Cerebellum (tissue), 4 donors: ENCODE measurements at places on chromosomes 7 and 10.

GRCh38 chr10:61065051-61065450 is 121.1 kb upstream of the RHOBTB1 start:
- no peak for DNase-seq

- DNase-seq, result no peak
Measured at GRCh38 chr7:54333952-54334351, 208.2 kb upstream of the VSTM2A start.

DNA sequence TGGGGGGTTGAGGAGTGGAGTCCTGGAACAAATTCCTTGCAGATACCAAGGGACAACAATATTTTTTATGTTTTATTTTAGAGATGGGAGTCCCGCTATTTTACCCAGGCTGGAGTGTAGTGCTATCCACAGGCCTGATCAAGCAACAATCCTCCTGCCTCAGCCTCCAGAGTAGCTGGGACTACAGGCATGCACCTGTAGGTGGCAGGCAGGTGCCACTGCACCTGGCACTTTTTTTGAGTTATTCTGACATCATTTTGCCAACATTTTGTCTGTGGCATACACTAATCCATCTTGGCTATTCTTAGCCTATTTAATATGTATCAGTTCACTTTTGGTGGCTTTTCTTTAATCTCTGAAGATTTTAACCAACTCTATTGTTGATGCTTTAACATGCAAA is 317.8 kb upstream of the MTPN start:
- no peak for DNase-seq

DNA sequence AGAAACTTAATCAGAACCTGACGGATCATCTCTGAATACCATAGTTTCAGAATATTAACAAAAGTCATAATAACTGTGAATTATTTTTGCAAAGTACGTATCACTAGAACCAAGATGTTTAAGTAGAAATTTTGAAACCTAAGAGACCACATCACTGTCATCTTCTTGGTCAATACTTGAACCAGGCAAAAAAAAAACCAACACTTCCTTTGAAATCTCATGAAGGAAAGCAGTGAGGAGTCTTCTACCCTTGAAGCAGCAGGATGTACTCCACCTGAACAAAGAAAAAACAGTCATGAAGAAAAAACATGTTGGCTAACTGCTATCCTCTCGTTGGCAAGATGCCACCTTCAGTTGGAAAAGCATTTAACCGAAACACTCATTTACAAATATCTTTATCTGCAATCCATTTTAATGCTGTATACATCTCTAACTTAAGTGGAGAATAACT is 82.4 kb downstream of the SRPK2 start:
- no peak for DNase-seq

- DNase-seq, result no peak
Measured at GRCh38 chr10:35228058-35228457, 101.4 kb downstream of the CREM start.

- DNase-seq, result no peak
Measured at GRCh38 chr10:101367569-101368453, 13.8 kb downstream of the BTRC start.

- DNase-seq, result no peak
Measured at GRCh38 chr10:61283066-61283465, 170.1 kb downstream of the TMEM26 start.

DNA sequence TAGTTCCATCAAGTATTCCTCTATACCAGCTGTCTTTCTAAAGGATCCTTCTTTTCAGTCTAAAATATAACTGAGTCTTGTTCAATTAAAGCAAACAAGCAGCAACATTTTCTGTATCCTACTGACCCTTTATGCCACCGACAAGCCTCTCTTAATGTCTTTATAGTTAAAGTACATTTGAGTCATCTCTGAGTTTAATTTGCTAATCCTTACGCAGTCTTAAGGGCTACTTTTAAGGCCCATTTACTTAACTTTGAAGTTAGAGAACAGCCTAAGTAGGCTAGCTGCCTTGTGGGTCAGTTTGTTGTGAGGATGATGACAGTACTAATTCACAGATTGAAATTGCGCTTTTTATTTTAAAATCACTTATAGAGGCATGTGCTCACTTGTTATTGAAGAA is 265.5 kb upstream of the FERD3L start:
- no peak for DNase-seq

GRCh38 chr10:97426776-97427570 is 982 bp downstream of the PGAM1 start:
- no peak for DNase-seq

DNA sequence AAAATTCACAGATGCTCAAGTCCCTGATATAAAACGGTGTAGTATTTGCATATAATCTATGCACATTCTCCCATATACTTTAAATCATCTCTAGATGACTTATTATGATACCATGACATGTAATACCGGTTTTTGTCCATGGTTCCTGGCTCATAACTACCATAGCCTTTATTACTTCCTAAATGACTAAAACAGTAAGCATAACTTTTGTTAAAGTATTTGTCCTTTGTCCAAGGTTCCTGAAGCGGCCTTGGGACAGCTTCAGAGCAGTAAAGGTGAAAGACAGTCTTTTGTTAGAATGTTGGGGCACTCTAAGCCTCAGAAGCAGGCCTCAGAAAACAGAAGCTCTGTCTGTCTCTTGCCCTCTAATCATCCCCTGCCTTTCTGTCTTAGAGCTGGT is 4.0 kb downstream of the CRCP start:
- no peak for DNase-seq

DNA sequence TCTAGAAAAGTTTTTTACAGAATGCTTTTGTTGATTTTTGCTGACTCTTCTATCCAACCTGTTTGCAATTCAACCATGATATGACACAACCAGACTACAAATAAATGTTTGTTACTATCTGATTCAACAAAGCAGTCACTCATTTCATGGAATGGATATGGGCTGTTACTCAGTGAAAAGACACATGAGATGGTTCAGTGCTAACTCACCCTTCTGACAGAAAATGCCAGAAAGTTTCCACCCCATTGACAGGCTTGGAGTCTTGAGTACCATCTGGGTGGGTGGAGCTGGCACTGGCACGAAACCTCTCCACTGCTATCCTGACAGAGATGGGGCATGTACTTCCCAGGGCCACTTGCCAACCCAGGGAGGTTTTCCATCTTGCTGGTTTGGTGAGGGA is 39.5 kb downstream of the RBM28 start:
- DNase-seq, result peak; percentile 32

GRCh38 chr7:112205343-112206237 is 609 bp downstream of the DOCK4 start:
- DNase-seq, result peak; percentile 59

DNA sequence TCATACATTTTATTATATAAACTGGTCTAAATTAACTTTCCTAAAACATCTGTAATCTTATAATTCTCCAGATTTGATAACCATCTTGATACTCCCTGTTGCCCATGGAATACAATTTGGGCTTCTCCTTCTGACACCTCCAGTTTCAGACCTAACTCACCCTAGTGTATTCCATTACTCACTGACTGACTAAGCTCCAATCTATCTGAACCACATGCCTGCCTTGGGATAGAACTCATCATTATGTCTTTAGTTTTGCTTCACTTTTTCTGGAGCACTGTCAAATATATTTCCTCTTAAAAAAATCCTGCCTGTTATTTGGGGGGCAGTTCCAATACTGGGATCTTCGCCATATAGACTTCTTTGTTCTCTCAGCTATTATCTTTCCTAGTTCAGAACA is 4.9 kb upstream of the FOXP2 start:
- no peak for DNase-seq

GRCh38 chr10:15759265-15759664 is 39.5 kb upstream of the ITGA8 start:
- DNase-seq, result no peak

DNA sequence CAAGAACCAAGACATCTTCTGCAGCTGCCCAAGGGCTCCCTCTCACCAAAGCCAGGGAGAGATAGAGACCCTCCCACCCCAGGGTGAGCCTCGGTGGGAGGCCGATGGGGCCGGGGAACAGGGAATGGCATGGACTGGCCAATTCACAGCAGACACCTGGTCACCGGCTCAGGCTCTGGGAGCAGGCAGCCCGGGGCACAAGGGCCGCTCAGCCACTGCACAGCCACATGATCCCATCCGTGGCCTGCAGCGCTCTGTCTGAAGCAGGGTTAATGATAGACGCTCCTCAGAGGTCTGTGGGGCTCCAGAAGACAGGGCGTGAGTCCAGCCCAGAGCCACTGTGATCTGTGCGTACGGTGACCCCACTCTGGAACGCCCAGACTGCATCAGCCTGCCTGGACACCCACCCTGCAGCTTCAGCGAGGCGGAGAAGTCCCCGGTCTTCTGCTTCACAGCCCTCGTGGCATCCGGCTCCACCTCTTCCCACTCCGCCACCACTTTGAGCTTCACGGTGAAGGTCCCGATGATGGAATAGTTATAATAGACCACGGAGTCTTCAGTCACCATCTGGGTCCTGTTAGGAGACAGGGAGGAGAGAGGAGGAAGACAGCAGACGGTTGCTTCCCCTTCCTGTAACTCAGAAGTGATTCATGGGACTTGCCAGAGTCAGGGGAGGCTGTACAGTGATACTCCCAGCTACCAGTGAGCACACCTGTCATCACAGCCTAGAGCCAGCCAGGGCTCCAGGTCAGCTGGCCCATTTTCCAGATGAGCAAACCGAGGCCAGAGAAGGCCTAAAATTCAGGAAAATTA is 14.0 kb downstream of the TMEM130 start:
- no peak for DNase-seq

DNA sequence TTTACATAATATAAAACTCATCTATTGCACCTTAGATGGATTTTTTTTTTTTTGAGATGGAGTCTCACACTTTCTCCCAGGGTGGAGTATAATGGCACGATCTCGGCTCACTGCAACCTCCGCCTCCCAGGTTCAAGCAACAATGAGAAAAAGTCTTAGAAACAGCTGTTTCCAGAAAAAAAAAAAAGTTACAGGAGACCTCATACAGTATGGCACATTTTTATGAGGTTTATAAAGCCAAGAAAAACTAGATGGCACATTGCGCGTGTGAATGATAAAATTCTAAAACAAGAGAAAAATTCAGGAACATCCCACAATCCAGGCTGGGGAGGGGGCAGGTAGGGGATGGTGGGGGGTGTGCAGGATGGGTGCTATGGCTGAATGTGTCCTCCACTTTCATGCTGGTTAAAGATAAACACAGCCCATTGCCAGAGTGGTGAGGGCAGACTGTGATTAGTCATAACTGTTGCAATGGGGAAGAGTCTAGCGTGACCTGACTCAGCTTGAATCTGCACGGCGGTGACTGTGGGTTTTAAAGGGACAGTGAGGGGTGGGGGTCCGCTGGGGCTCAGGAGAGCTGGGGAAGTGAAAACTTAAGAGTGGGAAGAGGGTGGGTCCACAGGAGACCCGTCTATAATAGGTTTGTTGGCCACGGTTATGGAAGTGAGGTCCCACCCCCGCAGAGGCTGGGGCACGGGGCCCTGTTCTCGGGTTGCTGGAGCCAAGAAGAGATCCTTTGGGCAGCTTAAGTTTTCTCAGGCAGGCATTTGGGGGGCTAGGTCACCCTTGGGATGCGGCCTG is 11.9 kb upstream of the LRRC27 start:
- no peak for DNase-seq

DNA sequence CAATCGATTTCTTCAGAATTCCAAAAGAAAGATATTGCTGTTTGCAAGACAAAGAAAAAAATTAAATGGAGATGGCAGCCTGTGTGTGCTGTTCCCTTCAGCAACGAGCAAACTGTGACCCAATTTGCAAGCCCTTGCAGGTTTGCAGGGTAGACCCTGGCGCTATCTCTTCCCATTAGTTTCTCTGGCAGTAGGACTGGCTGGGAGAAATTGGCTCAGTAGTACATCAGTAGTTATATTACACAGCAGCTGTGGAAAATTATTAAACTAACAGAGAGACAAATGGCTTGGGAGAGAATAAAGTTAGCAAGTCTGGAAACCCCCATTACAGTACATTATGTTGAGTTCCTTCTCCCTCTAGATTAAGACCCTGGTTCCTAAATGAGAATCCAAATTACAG is 116.4 kb upstream of the ITGB1 start:
- DNase-seq, result no peak

GRCh38 chr7:85770332-85770731 is 583.5 kb upstream of the SEMA3D start:
- no peak for DNase-seq

DNA sequence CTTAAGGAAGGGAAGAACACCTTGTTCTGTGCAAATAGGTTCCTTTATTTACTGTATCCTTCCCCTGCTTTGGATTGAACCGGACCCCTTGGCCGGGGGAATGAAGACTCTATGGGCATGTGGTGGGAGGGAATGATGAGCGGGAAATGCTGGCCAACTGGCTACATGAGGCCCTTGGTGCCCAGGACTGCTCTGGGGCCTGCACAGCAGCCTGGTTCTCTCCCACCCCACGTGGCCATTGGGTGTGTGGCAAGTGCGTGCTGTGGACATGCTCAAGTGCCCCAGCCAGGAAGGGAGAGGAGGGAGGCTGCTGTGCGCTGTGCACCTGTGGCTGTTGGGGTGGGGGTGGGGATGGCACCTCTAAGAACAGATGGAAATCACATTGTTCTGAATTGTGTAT is 917.0 kb upstream of the GHITM start:
- DNase-seq, result no peak

GRCh38 chr10:31069411-31069810 is 37.7 kb upstream of the ZNF438 start:
- no peak for DNase-seq

- DNase-seq, result no peak
Measured at GRCh38 chr7:67723591-67723990, 727.0 kb downstream of the TYW1 start.

DNA sequence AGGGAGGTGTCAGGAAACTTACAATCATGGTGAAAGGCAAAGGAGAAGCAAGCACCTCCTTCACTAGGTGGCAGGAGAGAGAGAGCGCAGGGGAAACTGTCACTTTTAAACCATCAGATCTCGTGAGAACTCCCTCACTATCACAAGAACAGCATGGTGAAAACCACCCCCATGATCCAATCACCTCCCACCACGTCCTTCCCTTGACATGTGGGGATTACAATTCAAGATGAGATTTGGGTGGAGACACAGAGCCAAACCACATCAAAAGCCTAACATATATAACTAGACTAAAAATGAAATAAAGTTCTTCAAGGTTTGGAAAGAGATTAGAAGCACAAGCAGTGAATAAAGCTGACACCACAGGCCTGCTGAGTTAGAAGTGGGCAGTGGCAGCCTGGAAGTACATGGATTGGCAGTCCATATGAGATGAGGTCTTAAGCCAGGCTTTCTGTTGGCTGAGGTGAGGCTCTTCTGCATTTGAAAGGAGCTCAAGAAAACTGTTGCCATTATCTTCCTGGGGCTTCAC is 96.4 kb upstream of the MDFIC start:
- DNase-seq, result no peak

DNA sequence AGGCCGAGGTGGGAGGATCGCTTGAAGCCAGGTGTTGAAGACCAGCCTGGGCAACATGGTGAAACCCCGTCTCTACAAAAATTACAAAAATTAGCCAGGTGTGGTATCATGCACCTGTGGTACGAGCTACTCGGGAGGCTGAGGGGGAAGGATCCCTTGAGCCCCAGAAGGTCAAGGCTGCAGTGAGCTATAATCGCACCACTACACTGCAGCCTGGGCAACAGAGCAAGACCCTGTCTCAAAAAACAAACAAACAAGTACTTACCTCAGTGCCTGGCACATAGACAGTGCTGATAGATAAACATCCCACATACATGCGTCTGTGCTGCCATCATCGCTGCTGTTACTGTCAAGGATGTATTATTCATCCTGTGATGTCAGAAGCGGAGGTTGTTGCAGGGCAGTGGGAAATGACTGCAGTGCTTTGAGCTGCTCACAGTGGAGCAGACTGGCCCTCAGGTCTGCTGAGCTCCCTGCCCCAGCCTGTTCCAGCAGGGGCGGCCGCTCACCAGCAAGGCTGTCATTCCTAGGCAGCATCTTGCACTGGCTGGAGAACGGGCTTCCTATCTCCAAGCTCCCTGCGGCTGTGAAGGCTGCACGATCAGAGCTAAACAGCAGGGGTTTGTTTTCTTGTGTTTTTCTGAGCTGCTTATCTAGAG is 18.6 kb downstream of the FOXK1 start:
- no peak for DNase-seq
